ENCODE measurements at places on chromosomes 3 and 15.

DNA sequence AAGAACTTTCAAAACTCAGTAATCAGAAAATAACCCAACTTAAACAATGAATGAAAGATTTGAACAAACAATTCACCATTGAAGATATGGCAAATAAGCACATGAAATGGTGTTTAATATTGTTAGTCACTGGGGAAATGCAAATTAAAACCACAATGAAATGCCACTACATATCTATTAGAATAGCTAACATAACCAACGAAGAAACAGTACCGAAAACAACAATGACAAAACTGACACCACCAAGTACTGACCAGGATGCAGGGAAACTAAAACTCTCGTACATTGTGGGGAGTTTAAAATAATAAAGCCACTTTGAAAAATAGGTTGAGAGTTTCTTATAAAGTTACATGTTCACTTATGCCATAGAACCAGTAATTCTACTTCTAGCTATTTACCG lies 69.1 kb downstream of the KBTBD8 start:
- DNase-seq = no peak

GRCh38 chr15:40081691-40082194 lies 26.9 kb downstream of the BMF start:
- no peak for DNase-seq

GRCh38 chr3:107557743-107558142 lies 35.0 kb downstream of the BBX start:
- DNase-seq = no peak

- no peak for DNase-seq
These were observed 32.1 kb upstream of the NUDT16 start for GRCh38 chr3:131349454-131349853.

DNA sequence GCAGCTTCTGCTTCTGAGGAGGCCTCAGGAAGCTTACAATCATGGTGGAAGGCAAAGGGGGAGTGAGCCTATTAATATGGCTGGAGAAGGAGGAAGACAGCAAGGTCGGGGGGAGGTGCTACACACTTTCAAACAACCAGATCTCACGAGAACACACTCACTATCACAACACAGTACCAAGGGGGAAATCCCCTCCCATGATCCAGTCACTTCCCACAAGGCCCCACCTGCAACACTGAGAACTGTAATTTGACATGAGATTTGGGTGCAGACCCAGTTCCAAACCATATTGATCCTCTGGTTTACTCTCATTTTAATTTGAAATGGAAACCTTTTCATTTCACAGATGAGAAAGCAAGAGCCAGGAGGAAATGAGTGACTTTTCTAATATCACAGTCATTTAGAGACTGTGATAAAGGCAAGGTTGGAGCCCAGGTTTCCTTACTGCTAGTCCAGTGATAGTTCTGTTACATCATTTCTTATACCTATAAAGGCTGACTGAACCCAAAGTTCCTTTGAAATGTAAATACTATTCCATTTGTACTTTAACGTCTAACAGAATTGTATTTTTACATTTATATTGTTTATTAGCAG lies 105.8 kb upstream of the GAP43 start:
- no peak for DNase-seq

DNA sequence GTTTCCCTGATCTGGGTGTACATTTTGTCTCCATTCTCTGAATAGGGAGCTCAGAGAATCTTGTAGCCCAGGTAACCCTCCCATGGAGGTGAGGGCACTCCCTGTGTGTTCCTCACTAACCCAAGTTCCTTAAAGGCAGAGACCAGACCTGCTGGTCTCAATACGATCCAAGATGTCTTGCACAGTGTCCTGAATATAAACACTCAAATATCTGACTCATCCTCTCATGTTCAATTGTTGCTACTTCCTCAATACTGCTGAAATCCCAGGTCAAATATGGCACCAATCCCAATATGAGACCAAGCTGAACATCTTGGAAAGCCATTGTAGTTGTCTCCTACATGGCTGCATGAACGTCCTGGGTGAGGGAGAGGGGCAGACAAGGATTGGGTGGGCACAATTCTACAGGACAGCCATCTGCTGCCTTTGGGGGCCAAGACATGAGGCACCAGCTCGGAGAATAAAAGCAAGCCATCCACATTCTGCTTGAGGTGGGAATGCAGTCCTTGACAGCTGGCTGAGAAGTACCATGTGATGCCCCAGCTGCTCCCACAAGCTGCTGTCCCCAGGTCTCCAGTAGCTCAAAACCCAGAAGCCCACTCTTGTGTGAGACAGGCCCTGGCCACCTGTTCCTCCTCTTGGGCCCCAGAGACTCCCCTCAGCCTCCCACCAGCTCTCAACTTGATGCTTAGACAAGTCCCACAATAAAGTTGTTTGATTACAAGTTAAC lies 18.2 kb downstream of the TBC1D2B start:
- DNase-seq = no peak

DNA sequence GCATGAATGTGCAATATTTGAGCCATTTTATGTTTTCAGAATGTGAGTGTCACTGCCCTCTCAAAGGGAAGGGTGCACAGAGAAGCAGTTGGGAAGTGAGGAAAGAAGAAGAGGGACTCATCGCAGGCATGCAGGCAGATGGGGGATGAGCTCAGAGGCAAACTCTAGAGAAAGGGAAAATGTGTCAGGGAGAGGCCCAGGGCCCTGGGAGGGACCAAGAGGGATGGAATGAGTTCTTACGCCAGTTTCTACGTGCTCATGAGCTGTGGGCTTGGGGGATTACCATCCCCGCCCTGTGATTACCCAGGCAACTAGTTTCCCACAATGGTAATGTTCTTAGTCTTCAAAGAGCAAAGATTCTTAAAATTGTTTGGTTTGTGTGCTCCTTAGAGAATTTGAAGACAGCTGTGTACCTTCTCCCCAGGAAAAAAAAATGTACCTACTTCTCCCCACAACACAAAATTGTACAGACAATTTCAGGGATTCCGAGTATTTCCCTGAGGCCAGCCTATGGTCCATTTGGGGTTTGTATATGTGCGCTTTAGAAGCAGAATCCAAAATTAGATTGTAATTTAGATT lies 17.8 kb downstream of the GCSAM start:
- no peak for DNase-seq

- no peak for DNase-seq
These were observed 21.0 kb upstream of the CLDN18 start for GRCh38 chr3:137988982-137989381.

DNA sequence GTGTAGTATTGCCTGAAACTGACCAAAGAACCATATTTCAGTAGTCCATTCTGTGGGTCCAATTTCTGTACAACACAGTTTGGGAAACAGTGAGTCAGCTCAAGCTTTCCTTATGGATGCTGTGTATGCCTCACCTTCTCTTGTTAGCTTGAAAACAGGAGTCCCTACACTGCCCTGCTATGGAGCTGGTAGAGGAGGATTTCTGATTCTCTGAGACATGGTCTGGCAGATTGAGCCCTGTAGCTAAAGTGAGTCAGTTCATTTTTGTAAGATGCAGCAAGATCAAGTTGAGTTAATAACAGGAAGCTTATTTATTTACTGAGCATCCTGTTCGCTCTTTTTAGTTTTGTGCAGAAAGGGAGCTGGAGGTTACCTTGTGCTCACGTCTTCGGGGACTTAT lies 424.1 kb upstream of the RBMS3 start:
- no peak for DNase-seq

DNA sequence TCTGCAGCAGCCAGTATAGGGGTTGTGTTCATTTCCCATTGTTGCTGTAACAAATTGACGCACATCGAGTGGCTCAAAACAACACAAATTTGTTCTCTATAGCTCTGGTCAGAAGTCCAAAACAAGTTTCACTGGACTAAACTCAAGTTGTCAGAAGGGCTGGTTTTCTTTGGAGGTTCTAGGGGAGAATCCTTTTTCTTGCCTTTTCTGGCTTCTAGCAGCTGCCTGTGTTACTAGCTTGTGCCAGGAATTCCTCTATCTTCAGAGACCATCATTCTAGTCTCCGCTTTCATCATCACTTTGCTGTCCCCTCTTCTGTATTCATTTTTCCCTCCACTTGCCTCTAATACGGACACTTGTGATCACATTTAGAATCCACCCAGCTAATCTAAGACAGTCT lies 20.5 kb downstream of the GASK1A start:
- DNase-seq = no peak

DNA sequence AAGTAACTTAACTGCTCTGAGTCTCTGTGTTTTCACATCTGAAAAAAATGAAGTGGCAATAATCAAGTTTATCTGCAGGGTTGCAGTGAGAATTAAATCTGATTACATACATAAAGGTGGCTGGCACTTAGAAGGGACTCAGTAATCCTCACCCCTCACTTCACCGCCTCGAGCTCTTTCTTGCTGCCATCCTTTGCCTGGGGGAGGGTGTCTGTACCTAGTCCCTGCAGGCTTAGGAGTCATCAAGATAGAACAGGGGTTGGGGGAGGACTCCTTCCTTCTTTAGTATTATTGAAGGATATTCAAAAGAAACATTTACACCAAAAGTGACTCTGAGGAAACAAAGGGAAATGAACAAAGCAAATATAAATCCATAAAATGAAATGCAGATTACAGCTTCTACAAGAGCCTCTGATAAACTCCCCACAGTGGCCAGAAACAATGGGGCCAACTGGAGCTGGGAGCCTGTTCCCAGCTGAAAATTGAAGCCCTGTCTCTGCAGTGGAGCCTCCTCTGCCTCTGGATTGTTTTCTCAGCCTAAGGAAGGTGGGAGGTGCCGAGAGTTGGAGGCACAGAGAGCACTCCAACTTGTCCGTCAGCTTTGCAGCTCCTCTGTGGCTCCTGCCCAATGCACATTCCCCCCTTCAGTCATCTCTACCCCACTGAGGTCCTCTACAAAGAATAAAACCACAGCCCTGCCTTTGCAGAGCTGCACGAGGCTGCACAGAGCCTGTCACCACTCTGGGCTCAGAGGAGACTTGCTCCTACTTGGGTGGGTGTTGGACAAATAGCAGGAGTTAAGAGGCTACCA lies 41.8 kb downstream of the CRYGS start:
- no peak for DNase-seq

- DNase-seq = no peak
These were observed 18.3 kb upstream of the CFAP100 start for GRCh38 chr3:126376444-126376843.

DNA sequence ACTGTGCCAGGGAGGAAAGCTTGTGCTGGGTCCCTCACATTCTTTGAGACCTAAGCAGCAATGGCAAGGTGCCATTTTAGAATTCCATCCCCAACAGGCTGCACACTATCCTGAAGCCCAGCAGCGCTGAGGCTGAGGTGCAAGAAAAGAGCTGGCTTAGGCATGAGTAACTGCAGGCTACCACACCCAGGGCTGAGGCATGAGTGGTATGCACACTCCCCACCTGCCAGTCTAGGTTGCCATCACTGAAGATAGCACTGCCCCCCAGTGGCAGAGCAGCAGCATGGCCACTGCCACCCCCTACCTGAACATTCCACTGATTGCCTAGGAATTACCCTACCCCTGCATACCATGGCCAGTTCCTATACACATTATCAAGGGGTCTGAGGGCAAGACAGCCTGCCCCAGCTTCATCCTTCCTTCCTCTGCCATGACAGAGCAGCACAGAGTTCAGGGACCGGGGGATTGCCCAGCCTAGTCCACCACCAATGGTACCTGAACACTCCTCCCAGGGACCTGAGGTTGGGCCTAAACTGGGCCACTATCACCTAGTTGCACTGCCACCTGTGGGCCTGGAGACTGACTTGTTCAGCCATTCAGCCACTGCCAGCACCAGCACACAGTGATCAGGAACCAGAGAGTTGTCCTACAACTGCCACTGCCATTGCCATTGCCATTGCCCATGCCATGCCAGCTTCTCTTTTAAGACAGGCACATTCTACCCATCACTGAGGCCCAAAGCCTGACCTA lies 129.8 kb downstream of the SATB1 start:
- DNase-seq = peak; percentile 6

GRCh38 chr3:21524133-21524532 lies 226.9 kb downstream of the ZNF385D start:
- no peak for DNase-seq

GRCh38 chr3:98966862-98967546 lies 65.5 kb upstream of the DCBLD2 start:
- no peak for DNase-seq

GRCh38 chr3:5260992-5261501 lies 73.5 kb downstream of the EDEM1 start:
- no peak for DNase-seq

DNA sequence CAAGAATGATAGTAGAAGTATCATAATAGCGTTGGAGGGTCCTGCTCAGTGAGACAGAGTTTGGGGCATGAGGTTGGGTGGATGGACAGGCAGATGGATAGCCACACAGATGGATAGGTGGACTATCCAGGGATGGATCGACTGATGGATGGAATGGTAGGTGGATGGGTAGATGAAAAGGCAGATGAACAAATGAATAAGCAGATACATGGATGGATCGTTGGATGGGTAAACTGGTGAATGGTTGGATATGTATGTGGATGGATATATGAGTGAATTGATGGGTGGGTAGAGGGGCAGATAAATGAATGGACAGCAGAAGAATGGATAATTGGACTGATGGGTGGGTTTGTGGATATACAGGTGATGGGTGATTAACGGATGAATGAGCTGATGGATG lies 9.5 kb downstream of the CPNE9 start:
- DNase-seq = no peak

DNA sequence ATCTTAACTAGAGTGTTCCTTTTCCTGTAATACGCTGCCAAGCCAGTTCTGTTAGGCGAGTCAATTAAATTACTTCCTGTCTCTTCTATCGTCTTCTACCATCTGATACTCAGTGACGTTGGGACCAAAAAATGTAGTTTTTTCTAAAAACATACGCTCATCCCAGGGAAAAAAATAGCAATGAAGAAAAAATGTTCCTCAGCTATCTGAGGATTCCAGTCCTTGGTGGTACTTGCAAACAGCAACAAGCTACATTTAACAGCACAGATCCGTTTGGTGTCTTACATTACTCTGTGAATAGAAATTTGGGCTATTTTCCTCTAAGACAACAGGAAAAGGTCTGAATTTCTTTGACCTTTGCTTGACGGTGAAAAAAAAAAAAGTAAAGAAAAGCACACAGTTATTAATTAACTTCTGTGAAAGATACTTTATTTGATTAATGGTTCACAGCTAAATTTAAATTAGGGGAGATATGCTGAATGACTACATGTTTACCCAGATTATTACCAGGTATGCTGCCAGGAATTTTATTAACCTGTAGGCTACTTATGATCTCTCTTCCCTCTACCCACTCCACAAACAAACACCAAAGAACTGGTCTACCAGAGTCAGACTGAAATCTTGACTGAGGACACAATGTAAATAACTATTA lies 254.4 kb upstream of the ZPLD1 start:
- DNase-seq = no peak

DNA sequence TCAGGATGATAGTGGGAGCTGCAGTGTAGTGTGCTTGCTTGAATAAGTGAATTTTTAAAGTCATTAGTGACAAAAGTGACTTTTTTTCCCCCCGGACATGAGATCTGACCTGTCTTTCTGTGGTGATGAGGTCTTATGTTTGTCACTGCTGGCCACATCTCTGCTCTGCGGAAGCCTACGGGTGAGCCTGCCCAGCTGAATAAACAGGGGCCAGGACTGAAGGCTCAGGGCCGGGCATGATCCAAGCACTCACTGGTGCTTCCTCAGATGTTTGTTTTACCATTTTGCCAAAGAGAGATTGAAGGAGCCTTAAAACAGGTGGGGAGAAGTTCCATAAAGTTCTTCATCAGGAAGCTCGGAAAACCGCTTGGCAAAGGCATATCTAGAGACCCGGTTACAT lies 35.0 kb downstream of the RPL39L start:
- DNase-seq = no peak

All from stimulated activated CD4-positive, alpha-beta T cell treated with anti-CD3 and anti-CD28 coated beads, Interleukin-4, amount 100 ng/mL, for 24 hours (primary cell).